ENCODE measurements at places on chromosomes 7 and 10. TPM values are rescaled to one million over a fixed set of nuclear protein-coding genes. Genes with fewer than 3 reads are reported as not detected.

ENKUR gene
- not detected for total RNA-seq

STAG3 gene
- 43.3 TPM for total RNA-seq

PLXNA4 gene
- total RNA-seq, result 10.1 TPM

C7orf57 gene
- not detected for total RNA-seq

SPDYE6 gene
- total RNA-seq, result not detected

RAB19 gene
- total RNA-seq, result 4.0 TPM

ARPC1A gene
- total RNA-seq, result 91.6 TPM

CALHM2 gene
- total RNA-seq, result 79.9 TPM

FAM25C gene
- not detected for total RNA-seq

SH2D4B gene
- total RNA-seq, result not detected

SFRP5 gene
- not detected for total RNA-seq

SFRP4 gene
- 29.3 TPM for total RNA-seq

FAM221A gene
- total RNA-seq, result 5.6 TPM

CNNM1 gene
- total RNA-seq, result 0.14 TPM

FAM24B gene
- 4.9 TPM for total RNA-seq

AGBL3 gene
- 5.4 TPM for total RNA-seq

FAS gene
- 49.2 TPM for total RNA-seq

SLC29A3 gene
- total RNA-seq, result 15.1 TPM

C10orf105 gene
- total RNA-seq, result 4.4 TPM

IDI2 gene
- not detected for total RNA-seq

ZKSCAN5 gene
- total RNA-seq, result 8.7 TPM

SPDYE3 gene
- not detected for total RNA-seq

PTPN20 gene
- total RNA-seq, result 13.9 TPM

MICU1 gene
- total RNA-seq, result 48.5 TPM

NFKB2 gene
- 57.8 TPM for total RNA-seq

SPOCK2 gene
- total RNA-seq, result 41.6 TPM

GDF2 gene
- total RNA-seq, result not detected

ABCC2 gene
- 1.3 TPM for total RNA-seq

DENND2A gene
- 26.7 TPM for total RNA-seq

COL28A1 gene
- total RNA-seq, result 0.66 TPM

NUTM2E gene
- total RNA-seq, result not detected

LIPM gene
- not detected for total RNA-seq

PON1 gene
- total RNA-seq, result not detected
